ENCODE measurements at places on chromosomes 16 and 17. TPM values are rescaled to one million over a fixed set of nuclear protein-coding genes. Genes with fewer than 3 reads are reported as not detected.

Gene HOXB6
- 9.4 TPM for total RNA-seq

Gene SOX15
- not detected for total RNA-seq

Gene HOXB2
- 30.7 TPM for total RNA-seq

Gene LITAFD
- total RNA-seq: not detected

DNA sequence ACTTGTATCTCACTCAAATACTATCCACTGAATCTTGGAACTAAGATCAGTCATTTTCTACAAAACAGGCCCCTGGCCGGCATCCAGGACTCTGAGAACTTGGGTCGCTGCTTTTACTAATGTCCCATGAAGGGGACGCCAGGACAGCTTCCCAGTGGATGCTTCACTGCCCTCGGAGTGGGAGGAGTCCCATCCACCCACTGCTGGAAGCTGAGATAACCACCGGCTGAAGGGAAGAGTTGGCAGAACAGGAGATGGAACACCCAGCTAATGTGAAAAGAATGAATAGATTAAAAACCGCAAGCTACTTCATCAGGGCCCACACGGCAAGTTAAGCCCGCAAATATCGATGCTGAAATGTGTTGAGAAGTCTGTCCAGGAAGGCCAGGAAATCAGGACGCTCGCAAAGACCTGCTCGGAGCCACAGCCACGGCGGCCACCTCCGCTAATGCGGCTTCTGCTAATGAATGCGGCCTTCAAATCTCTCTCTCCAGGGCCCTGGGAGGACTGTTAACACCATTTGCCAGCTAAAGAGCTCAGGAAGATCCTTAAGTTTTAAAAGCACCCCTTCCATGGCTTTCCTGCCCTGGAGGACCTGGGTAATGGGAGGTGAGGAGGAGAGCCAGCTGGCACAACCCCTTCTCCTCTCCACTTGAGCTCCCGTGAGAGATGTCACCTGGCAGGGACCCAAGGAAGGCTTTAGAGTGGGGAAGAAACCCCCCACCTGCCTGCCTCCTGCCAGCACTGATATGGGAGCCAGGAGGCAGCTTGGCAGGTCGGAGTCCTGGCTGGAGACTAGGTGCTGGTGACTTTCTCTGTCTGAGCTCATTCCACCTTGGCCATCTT lies 226.6 kb upstream of the RPL38 start:
- DNase-seq: peak; percentile 15

DNA sequence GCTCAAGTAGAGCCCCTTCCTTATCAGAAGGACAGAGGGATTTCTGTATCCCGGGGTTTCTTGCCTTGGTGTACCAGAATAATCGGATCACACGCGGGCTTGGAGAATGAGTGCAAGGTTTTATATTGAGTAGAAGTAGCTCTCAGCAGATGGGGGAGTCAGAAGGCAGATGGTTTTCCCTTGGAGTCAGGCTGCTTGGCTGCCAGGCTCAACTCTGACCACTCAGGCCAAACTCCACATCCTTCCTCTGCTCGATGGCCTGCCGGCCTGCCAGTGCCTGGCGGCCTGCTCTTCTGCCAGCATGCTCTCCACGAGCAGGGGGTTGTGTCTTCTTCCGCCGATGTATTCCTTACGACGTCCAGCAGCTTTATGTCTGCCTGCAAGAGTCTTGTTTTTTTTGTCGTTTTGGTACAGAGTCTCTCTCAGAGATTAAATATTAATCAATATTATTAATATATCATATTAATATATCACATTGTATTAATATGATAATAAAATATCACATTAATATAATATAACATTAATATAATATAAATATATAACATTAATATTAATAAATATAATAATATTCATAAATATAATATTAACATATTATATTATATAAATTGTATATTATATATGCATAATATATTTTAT lies 229.2 kb upstream of the WSCD1 start:
- DNase-seq: no peak

DNA sequence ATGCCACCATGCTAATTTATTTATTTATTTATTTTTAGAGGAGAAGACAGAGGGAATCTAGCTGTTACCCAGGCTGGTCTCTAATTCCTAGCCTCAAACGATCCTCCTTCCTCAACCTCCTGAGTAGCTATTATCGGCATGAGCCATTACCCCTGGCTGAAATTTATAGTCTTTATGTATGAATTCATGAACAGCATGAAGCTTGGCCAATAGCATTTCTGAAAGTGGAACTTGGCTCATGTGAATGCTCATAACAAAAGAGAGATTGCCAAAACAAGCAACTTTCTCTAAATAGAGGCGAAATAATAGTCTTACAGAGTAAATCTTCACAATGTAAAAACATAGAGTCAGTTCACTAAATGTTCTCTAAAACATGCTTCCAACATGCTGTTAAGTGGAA lies 30.1 kb upstream of the SMURF2 start:
- no peak for DNase-seq

GRCh38 chr16:22027633-22028032 lies 19.7 kb downstream of the MOSMO start:
- DNase-seq: no peak

GRCh38 chr17:48027322-48027981 lies 10.1 kb downstream of the COPZ2 start:
- DNase-seq: no peak

DNA sequence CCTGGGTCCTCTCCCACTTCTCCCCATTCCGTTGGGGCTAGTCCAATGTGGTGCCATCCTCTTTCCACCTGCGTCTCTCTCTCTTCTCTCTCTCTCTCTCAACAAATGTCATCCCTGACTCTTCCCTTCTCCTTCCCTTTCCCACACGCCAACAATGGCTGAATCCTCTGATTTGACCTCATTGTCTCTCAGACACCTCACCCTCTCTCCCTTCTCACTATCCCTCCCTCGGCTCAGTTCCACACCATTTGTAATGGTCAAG lies 628 bp upstream of the ZNF18 start:
- no peak for DNase-seq
